PC-9 (cell line): ENCODE measurements at places on chromosomes 6 and 20.
A peak's percentile ranks its signal among the peaks of the same experiment; 100 is the strongest.

GRCh38 chr20:37567331-37567665, 39.6 kb upstream of the BLCAP start:
- DNase-seq: no peak

DNA sequence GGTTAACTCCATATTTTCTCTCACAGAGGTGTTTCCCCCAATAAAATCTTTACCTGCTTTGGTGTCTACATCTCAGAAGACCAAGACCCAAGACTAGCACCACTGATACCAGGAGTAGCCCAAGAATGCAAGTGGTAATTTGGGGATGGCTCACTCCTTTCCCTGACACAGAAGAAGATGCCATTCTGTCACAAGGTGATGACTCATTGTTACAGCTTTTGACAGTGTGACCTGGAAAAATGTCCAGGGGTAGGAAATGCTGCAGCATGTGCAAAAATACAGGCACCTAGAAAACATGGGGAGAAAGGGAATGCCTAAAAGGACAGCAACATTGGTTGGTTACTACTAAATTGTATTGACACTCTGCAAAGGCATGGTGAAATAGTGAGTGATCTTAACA, 254.0 kb upstream of the GJE1 start:
- no peak for DNase-seq

GRCh38 chr6:25223490-25223991, 55.6 kb upstream of the CARMIL1 start:
- DNase-seq: peak; percentile 71

GRCh38 chr6:92289831-92290230, 1129.5 kb downstream of the EPHA7 start:
- no peak for DNase-seq

- DNase-seq: no peak
Observed at GRCh38 chr6:37265001-37265400, 7.1 kb upstream of the TMEM217 start.

DNA sequence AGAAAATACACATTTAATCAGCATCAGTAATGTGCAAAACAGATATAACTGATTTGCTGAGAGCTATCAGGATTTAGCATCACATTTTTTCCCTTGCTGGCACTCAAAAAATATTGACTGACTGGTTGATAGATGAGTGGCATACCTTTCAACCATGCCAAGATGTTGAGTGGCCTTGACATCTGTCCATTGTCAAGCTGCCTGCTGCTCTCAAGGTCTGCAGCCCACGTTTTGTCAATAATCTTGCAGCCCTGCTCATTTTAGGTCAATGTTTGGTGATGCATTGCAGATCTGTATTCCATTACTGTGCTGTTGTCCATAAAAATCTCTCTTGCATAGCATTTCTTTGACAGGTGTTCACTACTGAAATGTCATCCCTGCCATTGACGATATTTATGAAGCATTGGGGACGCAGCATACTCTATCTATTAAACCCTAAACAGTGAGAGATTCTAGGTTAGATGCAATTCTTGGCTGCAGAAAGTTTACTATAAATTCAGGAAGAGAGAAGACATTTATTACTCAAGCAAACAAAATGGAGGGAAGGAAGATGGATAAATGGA, 111.6 kb downstream of the BFSP1 start:
- DNase-seq: no peak

DNA sequence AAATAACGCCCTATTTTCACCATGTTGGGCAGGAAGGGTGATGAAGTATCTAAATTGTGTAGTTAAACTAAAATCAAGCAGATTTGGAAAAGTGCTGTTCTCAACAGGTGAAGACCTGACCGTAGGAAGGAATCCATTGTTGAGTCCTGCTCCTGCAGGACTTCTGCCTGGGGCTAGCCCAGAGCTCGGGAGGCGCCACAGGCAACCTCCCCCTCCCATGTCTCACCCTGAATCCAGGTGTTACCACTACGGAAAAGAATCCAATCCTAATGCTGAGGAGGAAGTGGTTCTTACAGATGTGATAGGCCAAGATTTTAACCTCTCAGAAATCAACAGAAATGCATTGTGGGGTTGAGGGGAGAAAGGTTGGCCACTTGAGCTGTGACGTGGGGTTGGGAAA, 30.2 kb downstream of the RAB22A start:
- no peak for DNase-seq

DNA sequence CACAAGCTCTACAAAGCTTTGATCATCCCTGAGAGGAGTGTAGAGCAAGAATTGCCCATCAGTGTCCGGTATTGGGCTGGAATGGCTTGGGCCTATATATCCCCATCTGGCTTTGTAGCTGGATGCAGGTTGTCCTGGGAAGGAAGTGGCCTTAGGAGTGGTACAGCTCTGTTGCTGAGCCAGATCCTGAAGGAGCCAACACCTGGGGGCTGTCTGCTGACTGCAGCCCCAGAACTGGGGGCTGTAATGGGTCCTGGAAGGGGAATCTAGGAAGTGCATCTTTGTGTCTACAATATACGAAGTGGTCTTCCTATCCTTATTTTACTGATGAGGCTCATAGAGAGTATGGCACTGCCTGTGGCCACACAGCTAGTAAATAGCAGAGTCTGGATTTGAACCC, 145.9 kb downstream of the CDC5L start:
- no peak for DNase-seq

GRCh38 chr20:38610521-38610920, 8.9 kb downstream of the ARHGAP40 start:
- DNase-seq: peak; percentile 22

GRCh38 chr20:50725724-50726005, 5.7 kb upstream of the PARD6B start:
- DNase-seq: no peak

- DNase-seq: peak; percentile 67
Observed at GRCh38 chr20:32789896-32790750, 27.9 kb downstream of the DNMT3B start.

DNA sequence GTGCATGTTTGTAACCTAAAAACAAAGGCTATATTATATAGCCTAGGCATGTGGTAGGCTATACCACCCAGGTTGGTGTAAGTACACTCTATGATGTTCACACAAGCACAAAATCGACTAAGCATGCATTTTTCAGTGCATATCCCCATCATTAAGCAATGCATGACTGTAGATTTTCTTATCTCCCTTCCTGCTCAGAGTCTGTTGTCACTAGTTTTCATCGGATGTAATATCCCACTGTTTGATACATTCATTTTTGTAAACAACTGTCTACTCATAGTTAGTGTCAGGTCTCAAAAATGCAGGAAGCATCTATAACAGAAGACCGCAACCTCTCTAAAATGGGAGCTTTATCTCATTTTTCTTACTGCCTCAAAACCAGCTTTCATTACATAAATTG, 70.7 kb downstream of the GFRAL start:
- no peak for DNase-seq

DNA sequence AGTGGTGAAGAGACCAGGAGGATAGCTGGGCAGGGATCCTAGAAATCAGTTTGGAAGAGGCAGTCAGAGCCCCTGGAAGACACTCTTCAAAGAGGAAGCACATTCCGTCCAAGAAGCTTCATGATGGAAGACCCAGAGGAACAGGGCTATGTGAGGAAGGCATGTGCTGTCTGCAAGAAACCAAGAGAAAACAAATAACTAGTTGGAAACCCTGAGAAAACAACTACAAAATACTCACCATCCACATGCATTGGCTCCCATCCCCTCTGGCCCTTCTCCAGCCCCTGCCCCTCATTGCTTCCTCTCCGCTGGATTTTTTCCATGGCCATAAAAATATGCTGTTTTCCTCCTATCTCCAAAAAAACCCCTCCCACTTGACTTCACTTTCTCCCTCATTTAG, 40.9 kb upstream of the SMOC2 start:
- DNase-seq: no peak

DNA sequence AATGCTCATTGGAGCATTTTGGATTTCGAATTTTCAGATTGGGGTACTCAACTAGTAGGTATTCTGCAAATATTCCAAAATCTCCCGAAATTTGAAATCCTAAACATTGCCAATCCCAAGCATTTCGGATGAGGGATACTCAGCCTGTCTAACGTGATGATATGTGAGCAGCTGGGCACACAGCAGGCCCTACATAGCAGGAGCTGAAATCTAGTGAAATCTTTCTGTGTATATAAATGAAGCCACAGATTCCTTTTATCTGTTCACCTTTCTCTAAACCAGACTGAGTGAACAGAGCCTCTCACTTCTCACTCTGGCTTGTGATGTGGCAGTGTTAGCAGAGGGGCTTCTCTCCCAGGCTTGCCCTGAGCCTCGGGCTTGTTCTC, 17.8 kb downstream of the STX16 start:
- no peak for DNase-seq

DNA sequence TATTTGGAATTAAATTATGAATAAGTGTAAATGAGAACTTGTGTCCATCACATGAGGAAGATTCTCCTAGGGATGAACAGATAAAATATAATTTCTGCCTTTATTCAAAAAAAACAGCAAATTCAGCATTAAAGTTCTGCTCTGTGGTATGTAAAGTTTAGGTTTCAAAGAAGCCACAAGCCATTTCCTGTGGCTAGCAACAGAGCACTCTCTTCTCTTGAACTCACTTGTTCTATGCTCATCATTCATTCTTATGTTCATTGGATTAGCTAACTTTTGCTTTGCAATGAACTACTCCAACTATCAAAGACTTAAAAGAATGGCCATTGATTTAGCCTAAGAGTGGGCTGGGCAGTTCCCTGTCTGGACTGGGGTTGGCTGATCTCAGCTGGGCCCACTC, 20.8 kb upstream of the SNRPB2 start:
- DNase-seq: no peak

DNA sequence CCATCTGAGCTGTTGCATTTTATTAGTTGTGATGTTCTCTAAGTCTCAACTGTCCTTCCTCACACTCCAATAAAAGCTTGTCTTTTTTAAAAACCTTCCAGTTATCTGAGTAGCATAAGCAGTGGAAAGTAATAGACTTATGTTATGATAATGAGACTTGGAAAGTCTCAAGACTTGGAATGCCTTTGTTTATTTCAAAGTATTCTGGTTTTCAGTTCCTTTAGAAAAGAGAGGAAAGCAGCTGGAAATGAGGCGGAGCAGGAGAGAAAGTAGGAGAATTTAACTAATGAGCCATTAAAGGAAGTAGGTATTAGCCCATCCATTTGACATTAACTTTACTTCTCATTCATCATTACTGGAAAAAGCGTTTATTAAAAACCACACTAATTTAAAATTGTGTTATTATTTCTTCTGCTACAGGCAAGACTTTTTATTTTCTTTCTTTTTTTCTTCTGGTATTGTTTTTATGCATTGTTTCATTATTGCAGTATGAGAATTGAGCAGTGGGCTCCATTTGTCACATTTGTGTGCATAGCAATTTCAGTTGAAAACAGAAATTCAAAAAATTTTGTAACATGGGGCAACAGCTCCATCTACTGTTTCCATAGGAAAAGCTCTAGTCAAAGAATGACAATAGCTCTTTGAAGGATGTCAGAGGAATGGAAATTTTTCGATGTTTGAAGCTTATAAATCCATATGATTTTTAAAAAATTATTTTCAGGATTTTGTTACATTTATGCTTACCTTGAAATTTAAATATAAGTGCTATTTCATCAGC, 194.8 kb downstream of the COL9A1 start:
- no peak for DNase-seq

DNA sequence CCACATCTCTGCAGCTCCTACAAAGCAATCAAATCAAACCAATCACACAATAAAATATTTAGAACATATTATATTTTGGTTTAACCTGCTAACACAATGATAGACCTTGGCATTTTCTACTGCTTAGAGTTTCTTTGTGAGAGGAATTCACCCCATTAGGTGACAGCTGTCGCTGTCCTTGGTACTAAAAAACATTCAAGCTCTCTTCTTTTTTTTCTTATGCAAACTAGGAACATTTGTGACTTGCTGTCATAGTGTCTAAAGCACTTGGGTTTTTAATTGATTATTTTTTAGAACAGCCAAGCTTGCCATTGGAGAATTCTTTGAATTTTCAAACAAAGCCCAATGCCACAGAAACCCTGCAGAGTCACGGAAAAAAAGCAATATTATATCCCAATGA, 46.4 kb downstream of the CNR1 start:
- DNase-seq: no peak

GRCh38 chr20:48742233-48742632, 85.6 kb downstream of the PREX1 start:
- DNase-seq: no peak

GRCh38 chr6:41247882-41248705, 19.9 kb downstream of the TREML4 start:
- DNase-seq: no peak

- no peak for DNase-seq
Observed at GRCh38 chr20:11195169-11195568, 521.4 kb upstream of the JAG1 start.

- DNase-seq: no peak
Observed at GRCh38 chr6:113833537-113833936, 23.6 kb upstream of the MARCKS start.

GRCh38 chr20:4846821-4847220, 125.1 kb downstream of the PRND start:
- DNase-seq: no peak

DNA sequence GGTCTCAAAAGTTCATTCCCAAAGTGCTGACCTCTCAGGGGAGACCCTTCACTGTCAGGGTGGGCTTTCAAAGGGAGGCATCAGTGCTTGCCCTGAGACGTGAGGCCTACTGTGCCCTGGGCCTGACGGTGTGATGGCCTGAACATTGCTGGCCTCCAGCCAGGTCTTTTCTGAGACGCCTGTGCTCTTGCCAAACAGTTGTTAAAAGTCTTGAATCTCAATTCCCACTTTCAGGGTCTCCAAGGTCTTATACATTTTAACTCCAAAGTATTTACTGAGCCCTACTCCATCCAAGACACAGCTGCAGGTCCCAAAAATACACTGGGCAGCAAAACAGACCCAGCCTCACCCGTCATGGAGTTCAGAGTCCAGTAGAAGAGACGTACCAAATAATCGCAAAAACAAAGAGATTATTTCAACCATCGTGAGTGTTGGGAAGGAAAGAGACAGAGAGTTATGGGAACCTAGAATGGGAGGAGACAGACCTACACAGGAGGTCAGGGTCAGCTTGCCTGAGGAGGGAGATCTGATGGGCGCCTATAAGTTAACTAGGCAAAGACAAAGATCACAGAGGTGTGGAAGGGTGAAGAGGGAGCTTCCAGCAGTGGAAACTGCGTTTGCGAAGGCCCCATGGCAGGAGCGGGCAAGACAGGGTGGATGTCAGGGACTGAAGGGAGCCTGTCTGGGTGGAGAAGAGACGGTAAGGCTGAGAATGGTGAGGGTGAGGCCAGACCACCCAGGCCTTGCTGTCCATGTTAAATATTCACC, 446.3 kb downstream of the PREX1 start:
- no peak for DNase-seq

DNA sequence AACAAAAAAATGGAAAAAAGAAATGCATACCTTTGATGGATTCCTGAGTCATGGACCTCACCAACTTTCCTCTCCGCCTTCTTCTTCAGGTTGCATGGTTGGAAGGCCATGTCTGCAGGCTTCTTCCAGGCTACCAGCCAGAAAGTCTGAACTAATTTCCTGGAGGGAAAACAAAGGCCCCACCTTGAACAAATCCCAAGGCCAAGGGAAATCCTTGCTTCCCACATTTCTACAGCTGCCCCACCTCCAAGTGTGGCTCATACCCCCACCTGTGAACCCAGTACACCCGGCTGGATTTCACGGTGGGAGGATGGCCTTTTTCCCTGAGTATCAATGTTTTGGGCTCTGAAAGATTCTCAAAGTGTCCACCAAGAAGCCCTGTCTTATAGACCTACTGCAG, 22.4 kb downstream of the IL17A start:
- no peak for DNase-seq
